NCI-H2081 treated with DMSO at 0.1 percent for 48 hours (cell line): ENCODE measurements at places on chromosomes 11 and 22.

DNA sequence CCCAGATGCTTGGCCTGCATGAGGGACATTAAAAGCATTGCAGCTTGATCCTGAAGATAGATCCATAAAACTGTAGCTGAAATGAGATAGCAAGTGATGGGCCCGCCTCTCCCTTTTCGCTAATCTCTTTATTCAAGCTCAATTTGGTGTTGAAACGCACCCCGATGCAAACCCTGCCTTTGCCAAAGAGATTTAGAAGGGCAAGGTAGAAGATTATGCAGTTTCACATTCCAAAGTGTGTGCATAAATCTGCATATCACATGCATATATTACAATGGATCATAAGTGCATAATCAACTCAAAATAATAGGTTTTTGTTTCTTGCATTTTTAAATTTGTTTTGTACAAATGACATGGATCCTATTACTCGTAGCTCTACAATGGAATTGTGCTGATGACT, 80.1 kb upstream of the SHANK2 start:
- DNase-seq = no peak

GRCh38 chr11:44746894-44747293, 20.1 kb downstream of the TSPAN18 start:
- DNase-seq = no peak

DNA sequence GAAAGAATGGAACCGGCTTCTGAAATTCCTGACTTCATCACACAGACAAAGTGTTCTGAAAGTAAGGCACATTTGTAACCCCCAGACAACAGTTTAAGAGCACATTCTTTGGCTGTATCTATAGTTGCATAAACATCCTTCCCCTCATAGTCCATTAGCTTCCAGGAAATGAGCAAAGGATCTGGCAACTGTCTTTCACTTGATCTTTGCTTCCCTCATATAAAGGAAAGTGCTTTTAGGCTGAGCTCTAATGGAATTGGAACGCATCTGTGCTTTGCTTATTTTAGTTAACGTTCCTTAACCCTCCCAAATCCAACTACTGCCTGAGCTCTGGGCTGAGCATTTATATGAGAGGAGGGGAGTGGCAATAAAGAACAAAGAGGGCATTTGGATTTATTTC, 76.9 kb upstream of the API5 start:
- DNase-seq = no peak

GRCh38 chr11:44632466-44633123, 67.1 kb downstream of the CD82 start:
- no peak for DNase-seq

GRCh38 chr11:114121804-114122504, 62.4 kb downstream of the ZBTB16 start:
- DNase-seq = no peak

- no peak for DNase-seq
Observed at GRCh38 chr11:13495929-13496328, at the start of gene PTH. TSS of gene PTH (minus strand) at chr11:13495997. CDS start at chr11:13492855, 3,142 bp downstream.

DNA sequence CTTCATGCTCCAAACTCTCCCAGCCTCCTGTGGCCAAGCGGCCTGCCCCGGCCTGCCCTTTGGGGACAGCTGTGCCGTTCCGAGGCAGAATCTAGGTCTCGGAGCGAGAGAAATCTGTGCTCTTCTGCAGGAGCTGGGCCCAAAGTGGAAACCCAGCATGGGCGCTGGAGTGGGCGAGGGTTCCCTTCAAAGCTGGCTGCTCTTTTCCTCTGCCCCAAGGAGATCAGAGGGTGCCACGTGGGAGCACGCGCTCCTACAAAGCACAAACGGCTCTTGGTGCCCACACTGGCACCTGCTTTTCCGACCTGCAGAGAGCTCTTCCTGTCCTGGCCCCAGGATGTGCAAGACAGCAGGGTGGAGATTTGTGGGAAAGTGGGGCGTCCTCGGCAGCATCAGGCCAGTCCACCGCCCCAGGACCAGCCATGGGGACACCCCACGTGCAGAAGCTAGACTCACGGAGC, 6.9 kb downstream of the OSBPL5 start:
- no peak for DNase-seq

GRCh38 chr11:46267930-46268329, 9.5 kb upstream of the CREB3L1 start:
- no peak for DNase-seq

- DNase-seq = no peak
Observed at GRCh38 chr11:130386056-130386455, 42.4 kb downstream of the ADAMTS8 start.

GRCh38 chr11:119121811-119122124, 388 bp downstream of the HINFP start:
- no peak for DNase-seq

- peak; percentile 50 for DNase-seq
Observed at GRCh38 chr22:43447380-43447779, 35.6 kb downstream of the MPPED1 start.

- no peak for DNase-seq
Observed at GRCh38 chr22:41902016-41902415, 12.9 kb downstream of the SHISA8 start.

DNA sequence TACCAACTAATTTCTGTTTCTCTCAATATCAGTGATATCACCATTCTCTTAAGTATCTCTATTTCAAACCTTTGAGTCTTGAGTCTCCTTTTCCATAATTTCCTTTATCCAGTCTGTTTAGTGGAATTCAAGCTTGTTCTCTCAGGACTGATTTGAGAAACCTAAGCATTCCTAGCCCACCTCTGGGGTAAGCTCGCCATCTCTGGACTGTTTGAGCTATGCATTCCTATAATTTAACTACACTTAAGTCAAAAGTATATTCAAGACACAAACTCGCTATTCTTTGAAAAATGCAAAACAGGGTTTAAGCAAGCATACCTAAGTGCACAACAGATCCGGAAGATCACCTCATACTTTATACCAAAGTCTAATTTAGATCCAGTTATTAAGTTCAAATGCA, 2.1 kb upstream of the DLAT start:
- no peak for DNase-seq

- no peak for DNase-seq
Observed at GRCh38 chr11:64862987-64863390, 15.4 kb downstream of the EHD1 start.

- DNase-seq = peak; percentile 28
Observed at GRCh38 chr11:8263769-8264410, at the start of gene LMO1. TSS of gene LMO1 (minus strand) at chr11:8263878. CDS start at chr11:8263362, 516 bp downstream.
